ENCODE measurements at places on chromosomes 3 and 15.

- DNase-seq: no peak
These were observed 118.2 kb upstream of the MRPL3 start for GRCh38 chr3:131620977-131621376.

DNA sequence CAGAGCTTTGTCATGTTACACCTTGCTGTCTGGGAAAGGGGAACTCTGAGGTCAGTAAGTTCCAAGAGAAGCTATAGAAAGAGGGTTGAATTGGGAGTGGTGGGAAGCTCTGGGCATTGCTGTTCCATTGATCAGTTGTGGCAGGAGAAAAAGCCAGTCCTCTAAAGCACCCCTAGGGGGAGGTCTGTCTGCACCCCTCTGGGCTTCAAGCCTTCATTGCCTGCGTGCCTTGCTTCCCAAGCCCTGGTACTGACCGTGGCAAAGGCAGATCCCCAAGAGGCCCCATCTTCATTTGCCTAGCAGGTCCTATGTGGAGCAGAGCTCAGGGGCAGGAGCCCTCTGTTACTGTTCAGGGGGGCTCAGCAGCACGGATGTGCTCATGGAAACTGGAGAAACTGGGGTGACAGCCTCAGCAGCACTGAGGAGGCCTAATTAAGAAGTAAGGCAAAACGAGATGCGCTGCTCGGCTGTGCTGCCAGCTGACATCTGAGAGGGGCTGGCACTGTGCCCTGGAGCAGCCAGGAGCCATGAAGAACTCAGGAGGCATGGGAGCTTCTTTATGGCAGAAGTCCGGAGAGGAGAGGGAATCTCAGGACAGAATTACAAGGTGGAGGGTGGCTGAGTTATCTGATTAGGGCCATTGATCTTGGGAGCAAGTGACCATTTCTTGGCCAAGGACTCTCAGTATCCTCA, 270.9 kb downstream of the RPLP1 start:
- no peak for DNase-seq

- no peak for DNase-seq
These were observed 483.2 kb upstream of the TBL1XR1 start for GRCh38 chr3:177680472-177680821.

GRCh38 chr3:107999215-107999775, 91.5 kb downstream of the CD47 start:
- no peak for DNase-seq

DNA sequence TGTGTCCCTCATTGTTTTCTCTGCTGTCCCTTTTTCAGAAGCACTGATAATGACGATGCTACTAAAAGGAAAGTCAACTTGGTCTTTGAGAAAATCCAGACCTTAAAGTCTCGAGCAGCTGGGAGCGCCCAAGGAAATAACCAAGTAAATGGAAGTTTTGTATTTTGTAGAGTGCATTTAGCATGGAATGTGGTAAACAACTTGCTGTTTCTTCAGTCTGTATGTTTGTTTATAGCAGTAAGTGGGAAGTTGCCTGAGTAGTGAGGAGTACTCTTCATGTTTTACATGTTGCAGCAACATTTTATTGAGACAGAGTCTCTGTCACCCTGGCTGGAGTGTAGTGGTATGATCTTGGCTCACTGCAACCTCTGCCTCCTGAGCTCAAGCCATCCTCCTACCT, 66.0 kb downstream of the CGNL1 start:
- DNase-seq: no peak

GRCh38 chr3:160210341-160210740, 14.9 kb upstream of the C3orf80 start:
- no peak for DNase-seq

GRCh38 chr3:41933154-41933676, 28.7 kb downstream of the ULK4 start:
- DNase-seq: peak; percentile 69

- no peak for DNase-seq
These were observed 10.7 kb downstream of the COPB2 start for GRCh38 chr3:139378587-139379241.

DNA sequence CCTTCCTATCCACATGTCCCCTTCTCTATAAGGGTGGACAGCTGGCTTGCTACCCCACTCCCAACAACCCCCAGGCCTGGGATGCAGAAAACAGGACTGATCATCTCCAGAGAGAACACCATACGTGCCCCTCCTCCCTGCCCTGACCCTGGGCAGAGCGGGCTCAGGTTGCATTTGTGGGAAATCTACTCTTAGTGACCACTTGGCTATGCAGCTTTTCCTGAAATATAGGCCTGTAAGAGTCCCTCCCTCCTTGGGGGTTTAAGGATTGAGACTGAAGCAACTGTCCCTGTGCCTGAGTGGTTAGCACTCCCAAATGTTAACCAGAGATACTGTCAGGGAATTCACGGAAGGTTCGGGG, 11.7 kb downstream of the SH2D7 start:
- DNase-seq: no peak

DNA sequence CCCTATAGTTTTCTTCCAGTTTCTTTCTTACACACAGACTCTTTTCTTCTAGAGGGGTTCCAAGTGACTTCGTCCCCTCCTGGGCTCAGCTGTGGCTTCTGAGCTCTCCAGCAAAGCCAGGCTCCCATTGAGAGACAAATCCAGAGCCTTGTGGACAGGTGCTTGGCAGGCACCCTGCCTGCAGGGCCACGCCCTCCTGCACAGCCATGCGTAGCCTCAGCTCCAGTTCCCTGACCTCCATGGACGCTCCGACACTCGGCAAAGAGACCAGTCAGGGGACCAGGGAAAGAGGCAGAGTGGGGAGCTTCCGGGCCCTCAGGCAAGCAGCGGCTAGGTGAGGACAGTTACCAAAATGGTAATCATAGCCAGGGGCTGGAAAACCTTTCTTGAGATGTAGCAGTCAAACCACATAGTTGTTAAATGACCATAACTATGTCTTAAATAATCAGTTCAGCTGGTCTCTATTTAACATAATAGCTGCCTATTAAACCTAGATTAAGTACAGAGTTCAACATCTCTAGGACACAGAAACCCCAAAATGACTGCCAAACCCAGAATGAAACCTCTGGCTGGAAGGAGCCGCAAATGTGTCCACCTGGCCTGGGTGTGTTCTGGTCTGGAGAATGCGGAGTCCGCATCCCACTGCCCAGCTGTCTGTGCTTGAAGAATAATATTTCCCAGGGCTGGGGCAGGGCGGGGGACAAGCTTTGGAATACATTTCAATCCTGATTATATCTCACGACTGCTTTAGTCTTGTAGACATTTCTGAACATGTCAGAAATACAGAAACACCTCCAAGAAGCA, 69.3 kb upstream of the RGMA start:
- no peak for DNase-seq

DNA sequence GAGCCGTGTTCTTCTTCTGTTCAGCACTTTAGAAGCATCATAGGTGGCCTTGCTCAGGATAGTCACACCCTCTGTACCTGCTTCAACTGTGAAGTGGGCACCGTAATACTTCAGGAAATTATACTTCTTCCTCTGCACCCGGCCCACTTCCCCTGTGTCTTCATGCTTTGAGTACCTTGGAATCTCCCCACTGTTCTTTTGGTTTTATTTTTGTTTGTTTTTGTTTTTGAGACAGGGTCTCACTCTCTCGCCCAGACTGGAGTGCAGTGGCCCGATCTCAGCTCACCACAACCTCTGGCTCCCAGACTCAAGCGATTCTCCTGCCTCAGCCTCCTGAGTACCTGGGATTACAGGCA, 1.7 kb downstream of the P2RY14 start:
- no peak for DNase-seq

DNA sequence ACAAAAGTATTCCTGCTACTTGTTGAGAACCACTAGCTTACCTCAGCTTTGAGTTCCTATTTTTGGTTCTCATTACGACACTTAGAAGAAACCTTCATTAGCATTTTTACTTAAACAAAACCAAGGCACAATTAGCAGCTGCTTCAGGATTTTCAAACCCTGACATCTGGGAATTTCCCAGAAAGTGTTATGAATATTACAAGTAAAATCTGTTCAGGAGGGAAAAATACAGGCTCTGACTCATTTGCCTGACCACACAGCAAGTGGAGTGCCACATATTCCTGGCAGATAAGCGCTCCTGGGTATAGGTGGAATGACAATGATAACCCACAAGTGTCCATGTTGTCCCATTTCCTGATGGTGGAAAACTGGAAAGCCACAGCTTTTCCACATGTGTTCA, 10.3 kb upstream of the RFTN1 start:
- no peak for DNase-seq

DNA sequence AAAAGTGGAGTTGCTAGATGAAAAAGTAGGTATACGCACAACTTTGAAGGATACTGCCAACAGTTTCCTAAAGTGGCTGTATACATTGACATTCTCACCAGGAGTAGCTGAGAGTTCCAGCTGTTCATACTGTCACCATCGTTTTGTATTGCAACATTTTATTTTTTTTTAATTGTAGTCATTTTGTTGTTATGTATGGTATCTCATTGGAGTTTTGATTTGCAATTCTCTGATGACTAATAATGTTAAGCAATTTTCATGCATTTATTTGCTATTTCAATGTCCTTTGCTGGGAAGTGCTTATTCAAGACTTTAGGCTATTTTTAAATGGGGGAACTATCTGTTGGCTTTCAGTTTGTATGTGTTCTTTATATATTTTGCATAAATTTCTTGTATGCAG, 185.1 kb upstream of the TGFBR2 start:
- DNase-seq: no peak

DNA sequence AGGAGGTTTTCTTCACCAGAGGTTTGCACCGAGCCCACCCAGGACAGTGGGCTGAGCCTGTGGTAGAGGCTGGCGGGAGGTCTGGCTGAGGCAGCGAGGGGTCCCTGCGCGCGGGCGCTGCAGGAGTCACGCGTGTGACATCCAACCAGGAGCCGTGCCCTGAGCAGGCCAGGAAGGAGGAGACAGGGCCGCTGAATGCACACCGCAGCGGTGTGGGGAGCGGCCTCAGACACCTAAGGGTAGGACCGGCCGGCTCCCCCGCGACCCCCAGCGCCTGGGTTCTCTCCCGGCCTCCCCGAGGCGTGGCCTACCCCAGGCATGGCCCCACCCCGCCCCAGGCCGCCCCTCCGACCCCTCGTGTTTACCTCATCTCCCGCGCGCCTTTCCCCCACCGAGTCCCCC, 412 bp downstream of the SLC41A3 start:
- no peak for DNase-seq

- no peak for DNase-seq
These were observed 2.6 kb downstream of the PPM1M start for GRCh38 chr3:52248165-52248541.

GRCh38 chr15:64096668-64097384, 1.0 kb downstream of the SNX1 start:
- no peak for DNase-seq

DNA sequence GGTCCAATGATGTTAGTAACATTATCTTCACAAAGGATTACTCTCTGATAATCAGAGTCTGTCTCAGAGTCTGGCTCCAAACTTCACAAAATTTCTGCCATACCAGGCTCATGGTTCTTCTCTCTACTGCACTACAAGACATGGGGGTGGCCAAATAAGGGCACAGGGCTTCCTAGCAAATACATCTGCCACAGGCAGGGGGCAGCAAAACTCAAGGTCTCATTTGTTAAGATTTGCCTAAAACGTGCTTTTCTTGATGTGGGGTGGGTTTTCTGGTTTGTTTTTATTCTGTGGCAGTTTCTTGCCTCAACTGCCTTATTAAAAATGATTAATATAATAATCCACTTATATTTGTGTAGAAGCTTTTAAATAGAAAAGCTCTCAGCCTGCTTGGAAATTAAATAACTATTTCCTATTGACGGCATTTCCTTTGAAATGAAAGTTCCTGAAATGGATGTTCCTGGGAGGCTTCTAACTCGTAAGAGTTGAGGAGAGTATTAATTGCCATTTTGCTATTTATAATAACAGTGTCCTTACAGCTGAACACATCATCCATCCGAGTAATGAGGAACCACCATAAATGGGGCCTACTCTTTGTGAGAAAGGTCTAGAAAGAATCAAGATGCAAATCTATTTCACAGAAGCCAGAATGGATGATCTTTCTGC, 53.8 kb downstream of the SST start:
- peak; percentile 47 for DNase-seq

GRCh38 chr3:136817448-136817847, 1.5 kb upstream of the SLC35G2 start:
- DNase-seq: no peak

DNA sequence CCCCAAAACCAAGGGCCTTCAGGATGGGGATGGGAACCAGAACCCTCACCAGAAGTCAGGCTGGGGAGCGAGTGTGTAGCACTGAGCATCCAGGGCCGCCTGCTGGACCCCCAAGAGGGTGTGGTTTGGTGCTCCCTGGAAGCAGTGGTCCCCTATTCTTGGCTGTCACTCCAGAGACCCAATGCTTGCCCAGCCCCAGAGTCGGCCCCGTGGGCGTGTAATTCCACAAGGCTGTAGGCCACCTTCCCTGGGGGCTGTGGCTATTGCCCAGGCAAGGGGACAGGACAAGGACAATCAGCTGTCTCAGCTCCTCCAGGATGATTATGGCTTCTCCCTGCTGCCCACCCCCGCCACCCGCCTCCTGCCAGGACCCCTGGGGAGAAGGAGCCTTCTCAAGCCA, 14.5 kb downstream of the IGDCC3 start:
- DNase-seq: no peak

GRCh38 chr3:152969557-152970300, 134.8 kb downstream of the P2RY1 start:
- DNase-seq: peak; percentile 29

GRCh38 chr15:55998478-55998877, 5.1 kb upstream of the NEDD4 start:
- no peak for DNase-seq

GRCh38 chr15:68023307-68024101, 30.6 kb upstream of the PIAS1 start:
- DNase-seq: no peak

- no peak for DNase-seq
These were observed 6.0 kb downstream of the GHRL start for GRCh38 chr3:10286596-10287295.

GRCh38 chr15:68434021-68434420, 2.1 kb upstream of the ITGA11 start:
- no peak for DNase-seq

- DNase-seq: no peak
These were observed 182.2 kb upstream of the ICE2 start for GRCh38 chr15:60661080-60661645.

Data from GM04504 (cell line).